ENCODE measurements at places on chromosomes 7 and 10.

- no peak for DNase-seq
Measured at GRCh38 chr10:133473270-133473669, 19.5 kb downstream of the SCART1 start.

- no peak for DNase-seq
Measured at GRCh38 chr7:104397442-104397841, 69.0 kb downstream of the LHFPL3 start.

- peak; percentile 66 for DNase-seq
Measured at GRCh38 chr7:38232502-38233366, 40.7 kb downstream of the TARP start.

- no peak for DNase-seq
Measured at GRCh38 chr10:33722067-33722466, 387.6 kb upstream of the NRP1 start.

GRCh38 chr10:88670497-88670896 lies 6.3 kb downstream of the LIPF start:
- no peak for DNase-seq

- no peak for DNase-seq
Measured at GRCh38 chr7:152664636-152665035, 11.3 kb downstream of the XRCC2 start.

All from SIG-M5 (cell line).